A549 treated with Hydrocortisone at 1 μM for 4 hours (cell line): ENCODE measurements at places on chromosomes 2 and 18. TPM values are rescaled to one million over a fixed set of nuclear protein-coding genes. Genes with fewer than 3 reads are reported as not detected.

Gene BZW1
- total RNA-seq = 358 to 773 TPM (median 439 TPM) in 5 replicates

Gene MSTN
- not detected in 5 replicates for total RNA-seq

Gene ATOH8
- total RNA-seq = 14.5 to 20.4 TPM (median 19.1 TPM) in 5 replicates

Gene DNAJC5G
- total RNA-seq = not detected in 5 replicates

Gene ST6GAL2
- total RNA-seq = 10.3 to 19.6 TPM (median 13.8 TPM) in 5 replicates

Gene LIMS3
- not detected in 5 replicates for total RNA-seq

Gene GAREM2
- total RNA-seq = 5.8 to 8.5 TPM (median 7.0 TPM) in 5 replicates

Gene TEX44
- total RNA-seq = not detected in 5 replicates

Gene GCFC2
- total RNA-seq = 14.8 to 19.1 TPM (median 15.2 TPM) in 5 replicates

Gene POTEJ
- not detected in 5 replicates for total RNA-seq

Gene TTN
- total RNA-seq = under 0.01 to 0.01 TPM (median under 0.01 TPM) in 5 replicates

Gene SERPINB13
- not detected in 5 replicates for total RNA-seq

Gene PRSS56
- total RNA-seq = 0.06 to 0.18 TPM (median 0.15 TPM) in 5 replicates

Gene FBXO48
- 0.45 to 0.59 TPM (median 0.56 TPM) in 5 replicates for total RNA-seq

Gene GALM
- 15.0 to 22.0 TPM (median 15.4 TPM) in 5 replicates for total RNA-seq

Gene IL36B
- total RNA-seq = 0.08 to 0.20 TPM (median 0.12 TPM) in 3 of 5 replicates, not detected in the others

Gene RNF103
- 54.4 to 72.8 TPM (median 62.7 TPM) in 5 replicates for total RNA-seq

Gene VWC2L
- not detected in 5 replicates for total RNA-seq

Gene B3GNT7
- total RNA-seq = 2.0 to 3.1 TPM (median 2.3 TPM) in 5 replicates

Gene POTEE
- total RNA-seq = 0.02 to 0.08 TPM (median 0.03 TPM) in 4 of 5 replicates, not detected in the other

Gene OSGEPL1
- total RNA-seq = 3.7 to 5.0 TPM (median 4.6 TPM) in 5 replicates

Gene LRRC30
- not detected in 5 replicates for total RNA-seq

Gene LOXL3
- total RNA-seq = 0.28 to 0.57 TPM (median 0.40 TPM) in 5 replicates

Gene CPO
- total RNA-seq = not detected in 5 replicates

Gene ALK
- 0.02 TPM in 1 of 5 replicates, not detected in the others for total RNA-seq

Gene KCNS3
- 1.0 to 1.7 TPM (median 1.2 TPM) in 5 replicates for total RNA-seq

Gene OSBPL1A
- total RNA-seq = 12.6 to 22.1 TPM (median 15.3 TPM) in 5 replicates

Gene C2orf72
- 6.0 to 8.7 TPM (median 6.9 TPM) in 5 replicates for total RNA-seq

Gene ZNF519
- 1.0 to 2.1 TPM (median 1.1 TPM) in 5 replicates for total RNA-seq

Gene C1GALT1C1L
- 2.3 to 2.7 TPM (median 2.6 TPM) in 5 replicates for total RNA-seq

Gene DPYSL5
- total RNA-seq = 3.8 to 6.2 TPM (median 5.2 TPM) in 5 replicates

Gene VAPA
- 146 to 184 TPM (median 168 TPM) in 5 replicates for total RNA-seq

Gene WNT6
- total RNA-seq = 0.14 to 0.40 TPM (median 0.28 TPM) in 5 replicates

Gene GKN2
- total RNA-seq = 1.8 to 3.1 TPM (median 2.5 TPM) in 5 replicates

Gene KYNU
- total RNA-seq = 232 to 288 TPM (median 242 TPM) in 5 replicates

Gene SP5
- not detected in 5 replicates for total RNA-seq

Gene RFTN2
- 0.02 TPM in 1 of 5 replicates, not detected in the others for total RNA-seq

Gene FIGN
- total RNA-seq = 1.7 to 2.7 TPM (median 2.0 TPM) in 5 replicates

Gene USP34
- total RNA-seq = 45.1 to 67.1 TPM (median 49.0 TPM) in 5 replicates

Gene CFC1
- 0.09 to 0.10 TPM in 2 of 5 replicates, not detected in the others for total RNA-seq

Gene TFCP2L1
- total RNA-seq = 18.4 to 26.2 TPM (median 22.4 TPM) in 5 replicates

Gene STAT1
- total RNA-seq = 50.8 to 63.5 TPM (median 58.1 TPM) in 5 replicates

Gene RND3
- 41.5 to 57.3 TPM (median 47.8 TPM) in 5 replicates for total RNA-seq

Gene ZNF396
- 0.66 to 0.88 TPM (median 0.78 TPM) in 5 replicates for total RNA-seq

Gene TSPYL6
- not detected in 5 replicates for total RNA-seq

Gene CNDP1
- not detected in 5 replicates for total RNA-seq

Gene SLC40A1
- total RNA-seq = 1.5 to 2.9 TPM (median 1.6 TPM) in 5 replicates

Gene HSPE1
- total RNA-seq = 431 to 752 TPM (median 465 TPM) in 5 replicates

Gene NCKAP5
- total RNA-seq = 0.71 to 1.3 TPM (median 0.97 TPM) in 5 replicates

Gene SH3RF3
- total RNA-seq = 0.54 to 0.66 TPM (median 0.62 TPM) in 5 replicates

Gene COL4A4
- total RNA-seq = 1.1 to 2.4 TPM (median 1.9 TPM) in 5 replicates

Gene LHCGR
- total RNA-seq = not detected in 5 replicates

Gene BBS5
- 4.9 to 5.8 TPM (median 5.4 TPM) in 5 replicates for total RNA-seq

Gene ASB18
- total RNA-seq = not detected in 5 replicates

Gene CD226
- 0.11 to 0.16 TPM (median 0.14 TPM) in 5 replicates for total RNA-seq

Gene AMER3
- not detected in 5 replicates for total RNA-seq
